Suprapubic skin (tissue), 4 donors: ENCODE measurements at places on chromosomes 2 and 18.

DNA sequence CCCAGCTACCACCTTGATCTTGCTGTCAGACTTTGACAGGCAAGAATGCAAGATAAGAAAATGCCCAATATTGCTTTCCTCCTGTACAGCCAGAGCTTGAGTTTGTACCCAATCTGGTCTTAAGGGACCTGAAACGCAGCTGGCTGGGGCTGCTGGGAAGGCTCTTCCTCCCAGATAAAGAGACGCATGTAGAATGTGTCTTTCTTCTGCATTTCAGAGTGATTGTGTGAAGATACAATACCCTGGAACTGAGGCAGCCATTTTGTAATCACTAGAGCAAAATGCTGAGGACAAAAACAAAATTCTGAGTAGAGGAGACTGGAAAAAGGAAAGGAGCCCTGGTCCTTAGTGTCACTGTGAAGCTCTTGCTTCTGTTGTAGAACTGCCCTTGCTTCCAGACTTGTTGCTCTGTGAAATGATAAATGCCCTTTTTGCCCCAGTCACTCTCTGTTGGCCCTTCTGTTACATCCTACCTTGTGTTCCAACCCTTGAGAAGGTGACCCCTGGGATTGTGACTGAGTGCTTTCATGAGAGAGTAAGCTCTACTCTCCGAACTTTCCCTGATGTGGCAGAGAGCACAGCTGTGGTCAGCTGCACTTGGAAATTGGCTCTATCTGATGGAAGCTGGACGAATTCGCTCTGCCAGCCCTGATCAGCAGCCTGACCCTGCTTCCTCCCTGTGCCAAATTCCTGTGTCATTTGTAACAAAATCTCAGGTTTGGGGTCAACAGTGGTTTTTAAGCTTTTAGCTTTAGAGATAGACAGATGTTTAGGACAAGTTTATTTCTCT, 137.4 kb upstream of the RBMS1 start:
- H3K27ac ChIP-seq = no peak overlapping the region
- H3K27me3 ChIP-seq = no peaks in the 10 kb centered on the region
- H3K4me1 ChIP-seq = peaks cover 4% of the 10 kb centered on the region

DNA sequence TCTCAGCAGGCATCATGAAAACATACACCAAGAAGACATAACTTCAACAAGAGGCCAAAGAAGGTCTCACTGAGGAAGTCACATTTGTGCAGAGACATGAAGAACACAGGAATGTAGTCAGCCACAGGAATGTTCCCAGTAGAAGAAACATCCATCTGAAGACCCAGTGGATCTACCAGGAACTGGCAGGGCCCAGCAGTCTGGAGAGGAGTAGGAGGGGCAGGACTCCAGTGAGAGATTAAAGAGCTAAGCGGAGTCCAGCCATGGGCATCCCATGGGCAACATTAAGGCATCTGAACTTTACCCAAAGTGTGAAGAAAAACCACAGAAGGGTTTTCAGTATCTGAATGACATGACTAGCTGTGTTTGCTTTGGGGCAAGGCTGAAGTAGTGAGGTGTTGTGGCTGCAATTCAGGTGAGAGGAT, 103.1 kb downstream of the UPP2 start:
- no peaks in the 10 kb centered on the region for H3K27me3 ChIP-seq
- no peak overlapping the region for H3K4me3 ChIP-seq
- H3K36me3 ChIP-seq = no peaks in the 10 kb centered on the region
- H3K4me1 ChIP-seq = peaks cover 5% of the 10 kb centered on the region

- no peak overlapping the region for H3K27ac ChIP-seq
- no peaks in the 10 kb centered on the region for H3K27me3 ChIP-seq
- H3K36me3 ChIP-seq = no peaks in the 10 kb centered on the region
- no peaks in the 10 kb centered on the region for H3K4me1 ChIP-seq
- DNase-seq = no peak
Observed at GRCh38 chr2:11430729-11431128, 35.2 kb downstream of the E2F6 start.

DNA sequence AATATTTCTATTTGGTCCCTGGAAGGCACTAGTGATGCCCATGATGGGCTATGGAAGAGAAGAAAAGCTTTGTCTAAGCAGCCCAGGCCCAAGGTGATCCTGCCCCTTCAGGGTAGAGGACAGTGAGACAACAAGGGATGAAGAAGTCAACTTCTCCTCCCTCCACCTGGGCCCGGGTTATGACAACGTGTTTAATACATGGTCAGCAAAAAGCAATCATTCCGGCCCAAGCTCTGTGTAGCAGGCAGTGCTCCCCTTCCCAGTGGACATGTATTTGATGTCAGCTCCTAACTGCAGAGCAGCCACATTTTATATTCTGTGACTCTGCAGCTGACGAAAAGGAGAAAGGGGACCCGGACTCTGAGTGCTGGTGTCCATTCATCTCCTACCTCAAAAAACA, 67.2 kb upstream of the MFF start:
- H3K4me3 ChIP-seq = no peak overlapping the region
- no peaks in the 10 kb centered on the region for H3K4me1 ChIP-seq
- DNase-seq = no peak
- H3K27me3 ChIP-seq = no peaks in the 10 kb centered on the region

GRCh38 chr2:212158081-212158480, 380.5 kb downstream of the ERBB4 start:
- no peak for DNase-seq
- no peak overlapping the region for H3K27ac ChIP-seq
- no peaks in the 10 kb centered on the region for H3K27me3 ChIP-seq
